Upper lobe of left lung (tissue), 6 donors: ENCODE measurements at places on chromosomes 11 and 22. TPM values are rescaled to one million over a fixed set of nuclear protein-coding genes. Genes with fewer than 3 reads are reported as not detected.

The PRODH gene
- 48.9 TPM for total RNA-seq

DNA sequence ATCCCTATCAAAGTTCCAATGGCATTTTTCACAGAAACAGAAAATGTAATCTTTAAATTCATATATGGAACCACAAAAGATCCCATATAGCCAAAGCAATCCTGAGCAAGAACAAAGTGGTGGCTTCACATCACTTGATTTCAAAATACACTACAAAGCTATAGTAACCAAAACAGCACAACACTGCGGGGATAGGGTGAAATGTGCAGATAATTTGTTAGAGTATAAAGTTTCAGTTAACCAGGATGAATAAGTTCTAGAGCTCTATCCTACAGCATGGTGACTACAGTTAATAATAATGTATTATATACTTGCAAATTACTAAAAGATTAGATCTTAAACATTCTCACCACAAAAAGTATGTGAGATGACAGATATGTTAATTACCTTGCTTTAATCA, 55.5 kb downstream of the MAPK1 start:
- no peak for DNase-seq

DNA sequence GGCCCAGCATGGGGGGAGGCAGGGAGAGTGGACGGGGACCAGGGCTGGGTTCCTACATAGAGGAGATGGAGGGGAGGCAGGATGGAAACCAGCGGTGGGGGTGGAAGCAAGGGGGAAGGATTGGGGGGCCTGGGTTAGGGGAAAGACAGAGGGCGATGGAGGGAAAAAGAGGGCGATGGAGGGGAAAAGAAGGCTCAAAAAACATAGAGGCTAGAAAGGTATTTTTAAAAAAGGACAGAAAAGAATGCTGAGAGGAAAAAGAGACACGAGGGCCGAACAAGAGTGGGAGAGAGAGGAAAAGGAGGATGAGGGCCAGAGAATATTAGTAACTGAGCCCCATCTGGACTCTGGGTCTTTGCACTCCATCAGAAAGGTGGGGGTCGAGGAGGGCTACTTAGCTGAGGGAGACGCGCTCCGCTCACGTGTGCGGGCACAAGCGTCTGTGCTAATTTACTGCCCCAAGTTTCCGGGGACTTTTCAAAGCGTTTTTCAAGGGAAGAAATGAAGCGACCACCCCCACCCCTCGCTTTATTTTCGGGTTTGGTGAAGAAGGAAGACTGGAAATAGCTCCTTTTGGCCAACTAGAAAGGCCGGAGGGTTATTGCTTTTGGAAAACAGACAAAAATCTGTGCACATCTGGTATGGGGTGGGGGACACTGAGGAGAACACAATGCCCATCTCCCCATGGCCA, 14.5 kb downstream of the PAX6 start:
- no peak for DNase-seq

GRCh38 chr11:45086526-45086925, 59.9 kb upstream of the PRDM11 start:
- no peak for DNase-seq

- DNase-seq, result no peak
Observed at GRCh38 chr11:128330203-128330602, 257.2 kb downstream of the ETS1 start.

GRCh38 chr11:69053169-69053477, 4.4 kb downstream of the TPCN2 start:
- DNase-seq, result no peak

The GLYAT gene
- not detected for total RNA-seq

GRCh38 chr11:116466191-116466590, 306.6 kb downstream of the BUD13 start:
- DNase-seq, result no peak

GRCh38 chr11:98561252-98561651, 459.5 kb upstream of the CNTN5 start:
- no peak for DNase-seq

- no peak for DNase-seq
Observed at GRCh38 chr11:83008581-83008923, 63.1 kb downstream of the RAB30 start.

- DNase-seq, result no peak
Observed at GRCh38 chr11:71215425-71215965, 36.9 kb downstream of the SHANK2 start.

GRCh38 chr11:34346551-34346950, 11.3 kb downstream of the ABTB2 start:
- no peak for DNase-seq

The C11orf24 gene
- total RNA-seq, result 17.8 TPM

GRCh38 chr11:95262994-95263765, 32.2 kb upstream of the SESN3 start:
- no peak for DNase-seq

The CHEK2 gene
- 9.3 TPM for total RNA-seq

DNA sequence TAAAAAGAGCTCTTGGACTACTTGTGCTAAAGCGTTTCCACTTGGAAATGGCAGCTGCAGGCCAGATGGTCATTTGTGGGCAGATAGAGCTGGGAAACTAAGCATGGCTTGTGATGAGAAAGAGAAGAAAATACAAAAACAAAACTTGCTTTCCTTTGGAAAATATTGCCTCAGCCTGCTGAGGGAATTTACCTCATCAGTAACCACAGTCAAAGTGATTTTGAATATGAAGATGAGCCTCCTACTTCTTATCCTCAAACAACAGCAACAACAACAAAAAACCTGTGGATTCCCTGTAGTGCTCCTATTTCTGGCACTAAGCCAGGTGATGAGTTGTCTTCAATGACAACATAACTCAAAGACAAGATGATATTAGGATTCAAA, 62.7 kb upstream of the FIBIN start:
- no peak for DNase-seq

The APOL2 gene
- total RNA-seq, result 54.7 TPM

GRCh38 chr22:47124451-47124881, 362.0 kb downstream of the TBC1D22A start:
- DNase-seq, result no peak

- DNase-seq, result no peak
Observed at GRCh38 chr22:44759430-44760310, 7.3 kb downstream of the ARHGAP8 start.

DNA sequence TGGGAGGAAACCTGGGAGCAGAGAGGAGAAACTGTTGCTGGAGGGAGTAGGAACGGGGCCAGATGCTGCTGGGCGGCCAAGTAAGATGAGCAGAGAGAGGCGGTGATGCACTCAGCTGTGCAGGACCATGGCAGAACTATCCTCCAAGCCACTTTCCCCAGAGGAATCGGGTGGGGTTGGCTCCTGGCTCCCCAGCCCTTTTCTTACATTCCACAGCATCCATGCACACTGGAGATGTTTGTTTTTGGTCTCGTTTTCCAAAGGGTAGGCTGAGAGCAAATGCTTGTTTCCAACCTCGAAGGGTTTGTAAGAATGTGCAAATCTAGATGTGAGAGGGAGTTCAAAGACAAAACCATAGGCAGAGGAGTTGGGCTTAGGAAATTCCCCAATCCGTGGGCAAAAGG, 73.2 kb downstream of the DBX1 start:
- DNase-seq, result no peak

The OR51G1 gene
- not detected for total RNA-seq

DNA sequence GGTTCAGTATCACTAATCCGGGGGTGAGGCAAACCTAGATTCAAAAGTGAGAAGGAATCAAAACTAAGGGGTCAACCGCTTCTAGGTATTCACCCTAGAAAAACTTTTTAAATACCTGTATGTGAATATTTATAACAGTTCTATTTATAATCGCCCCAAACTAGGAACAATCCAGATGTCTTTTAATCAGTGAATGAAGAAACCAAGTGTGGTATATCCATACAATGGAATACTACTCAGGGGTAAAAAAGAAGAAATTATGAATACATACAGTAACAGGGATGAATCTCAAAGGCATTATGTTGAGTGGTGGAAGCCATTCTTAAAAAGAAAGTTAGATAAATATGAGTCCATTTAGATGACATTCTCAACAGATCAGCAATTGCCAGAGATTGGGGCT, 178.0 kb upstream of the BLID start:
- no peak for DNase-seq

The MMP1 gene
- 0.29 TPM for total RNA-seq

The TEX54 gene
- total RNA-seq, result not detected

The MMP8 gene
- 0.29 TPM for total RNA-seq

GRCh38 chr11:80773919-80774318, 1333.1 kb upstream of the TENM4 start:
- DNase-seq, result no peak

DNA sequence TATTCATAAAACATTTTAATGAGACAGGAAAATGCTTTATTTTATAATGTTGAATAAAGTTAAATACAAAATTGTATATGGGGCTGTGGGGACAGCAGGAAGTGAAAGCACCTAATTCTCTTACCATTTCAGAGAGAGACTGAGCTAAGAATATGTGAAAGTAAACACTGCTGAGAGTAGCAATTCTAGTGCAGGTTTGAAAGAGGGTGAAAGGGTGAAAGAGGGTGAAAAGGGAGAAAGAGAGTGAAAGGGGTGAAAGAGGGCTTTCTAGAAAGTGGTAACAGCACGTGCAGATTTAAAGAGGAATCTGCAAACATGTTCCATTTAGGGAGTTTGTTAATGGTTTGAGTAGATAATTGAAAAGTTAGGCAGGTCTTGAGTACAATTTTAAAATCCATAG, 652.0 kb upstream of the CCDC90B start:
- no peak for DNase-seq

The OLFML1 gene
- total RNA-seq, result 11.9 TPM

The LRRN4CL gene
- 0.61 TPM for total RNA-seq

GRCh38 chr11:115739878-115740277, 235.7 kb upstream of the CADM1 start:
- DNase-seq, result no peak

DNA sequence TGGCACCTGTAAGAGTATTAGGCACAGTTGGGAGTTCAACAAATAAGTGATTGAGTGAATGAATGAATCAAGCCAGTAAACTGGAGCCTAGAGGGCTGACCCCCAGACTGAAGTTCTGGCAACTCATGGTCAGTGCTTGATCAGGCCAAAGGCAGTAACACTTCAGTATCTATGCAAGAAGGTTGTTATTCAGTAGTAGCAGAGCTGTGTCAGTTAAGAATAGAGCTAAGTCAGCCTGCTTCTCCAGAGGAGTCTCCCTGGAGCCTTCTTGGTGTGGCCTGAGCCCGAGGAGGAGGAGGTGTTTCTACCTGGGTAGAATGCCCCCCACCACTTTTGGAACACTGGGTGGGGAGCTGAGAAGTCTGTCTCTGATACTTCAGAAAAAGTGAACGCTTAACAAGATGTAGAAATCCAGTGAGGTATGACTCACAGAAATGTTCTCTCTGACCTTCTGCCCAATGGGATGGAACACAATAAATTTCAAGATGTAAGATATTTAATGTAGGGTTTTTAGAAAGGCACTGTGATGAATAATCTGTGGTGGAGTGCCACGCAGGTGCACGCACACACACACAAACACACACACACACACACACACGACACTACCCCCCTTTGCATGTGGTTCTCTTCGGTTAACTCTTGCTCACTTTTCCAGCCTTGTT, 219.9 kb downstream of the HIPK3 start:
- no peak for DNase-seq
